ENCODE measurements at places on chromosomes 13 and 19. TPM values are rescaled to one million over a fixed set of nuclear protein-coding genes. Genes with fewer than 3 reads are reported as not detected.

DNA sequence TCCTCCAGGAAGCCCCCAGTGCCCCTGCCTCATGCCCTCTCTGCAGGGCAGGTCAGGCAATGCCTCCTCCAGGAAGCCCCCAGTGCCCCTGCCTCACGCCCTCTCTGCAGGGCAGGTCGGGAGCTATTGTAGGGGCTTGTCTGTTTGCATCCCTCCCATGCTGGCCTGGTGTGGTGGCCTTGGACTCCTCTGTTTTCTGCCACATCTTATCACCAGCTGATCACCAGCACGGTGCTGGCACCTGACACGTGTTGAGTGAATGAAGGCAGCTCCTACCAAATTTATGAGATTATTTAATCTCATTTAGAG is 51.5 kb upstream of the C13orf46 start:
- DNase-seq = no peak

DNA sequence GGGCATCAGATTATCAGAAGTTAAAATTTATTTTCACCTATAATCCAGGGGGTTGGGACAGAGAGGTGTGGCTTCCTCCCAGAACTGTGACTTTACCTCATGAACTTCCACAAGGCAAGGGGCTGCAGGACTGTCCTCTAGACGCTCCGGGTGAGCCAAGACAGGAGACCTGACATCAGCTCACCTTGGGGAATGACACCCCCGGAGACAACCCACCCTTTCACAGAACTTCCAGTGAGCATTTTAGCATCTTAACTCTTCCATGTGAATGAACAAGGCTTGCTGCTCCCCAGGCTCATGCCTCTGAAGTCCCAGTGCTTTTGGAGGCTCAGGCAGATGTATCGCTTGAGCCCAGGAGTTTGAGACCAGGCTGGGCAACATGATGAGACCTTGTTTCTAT is 29.4 kb upstream of the TFDP1 start:
- DNase-seq = no peak

The RASGRP4 gene
- 5.7 TPM for total RNA-seq

The ICAM5 gene
- 1.1 TPM for total RNA-seq

DNA sequence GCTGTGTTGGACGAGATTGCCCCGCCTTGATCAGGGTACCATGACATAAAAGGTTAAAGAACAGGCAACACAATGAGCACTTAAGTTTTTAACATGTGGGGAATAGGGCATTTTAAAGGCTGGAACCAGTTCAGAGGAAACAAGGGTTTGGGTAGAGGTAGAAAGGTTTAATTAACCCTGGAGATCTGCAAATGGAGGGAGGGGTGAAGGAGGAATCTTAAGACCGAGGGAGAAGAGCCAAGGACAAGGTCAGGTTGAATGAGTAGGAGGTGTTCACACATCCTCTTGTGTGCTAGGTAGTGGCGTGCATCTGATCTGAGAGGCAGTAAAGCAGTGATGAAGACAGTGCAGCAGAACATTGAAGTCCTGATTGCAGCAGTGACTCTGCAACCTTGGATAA is 28.5 kb downstream of the SKA3 start:
- no peak for DNase-seq

- DNase-seq = no peak
Measured at GRCh38 chr19:52520013-52520412, 7.5 kb upstream of the ZNF808 start.

The TMC4 gene
- total RNA-seq = 8.2 TPM

The TMIGD2 gene
- 33.8 TPM for total RNA-seq

- DNase-seq = no peak
Measured at GRCh38 chr13:103540382-103540765, 474.2 kb upstream of the SLC10A2 start.

The TNNT1 gene
- total RNA-seq = not detected

DNA sequence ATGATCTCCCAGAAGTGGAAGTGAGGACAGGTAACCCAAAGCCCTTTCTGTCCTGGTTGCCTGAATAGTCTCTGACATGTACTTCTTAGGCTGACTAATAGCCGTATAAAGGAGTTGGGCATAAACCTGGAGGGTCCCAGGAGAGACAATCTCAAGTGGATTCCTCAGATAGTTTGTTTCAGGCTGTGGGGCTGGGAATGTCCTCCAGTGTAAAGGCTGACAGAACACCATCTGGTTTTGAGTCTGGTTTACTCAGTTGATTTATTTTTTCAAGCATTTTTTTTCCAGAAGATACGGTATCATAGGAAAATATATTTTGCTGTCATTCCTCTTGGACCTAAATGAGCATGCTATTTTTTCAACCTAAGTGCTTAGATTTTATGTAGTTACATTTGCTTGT is 15.2 kb downstream of the HTR2A start:
- no peak for DNase-seq

- no peak for DNase-seq
Measured at GRCh38 chr13:20002787-20003186, 44.3 kb downstream of the ZMYM2 start.

DNA sequence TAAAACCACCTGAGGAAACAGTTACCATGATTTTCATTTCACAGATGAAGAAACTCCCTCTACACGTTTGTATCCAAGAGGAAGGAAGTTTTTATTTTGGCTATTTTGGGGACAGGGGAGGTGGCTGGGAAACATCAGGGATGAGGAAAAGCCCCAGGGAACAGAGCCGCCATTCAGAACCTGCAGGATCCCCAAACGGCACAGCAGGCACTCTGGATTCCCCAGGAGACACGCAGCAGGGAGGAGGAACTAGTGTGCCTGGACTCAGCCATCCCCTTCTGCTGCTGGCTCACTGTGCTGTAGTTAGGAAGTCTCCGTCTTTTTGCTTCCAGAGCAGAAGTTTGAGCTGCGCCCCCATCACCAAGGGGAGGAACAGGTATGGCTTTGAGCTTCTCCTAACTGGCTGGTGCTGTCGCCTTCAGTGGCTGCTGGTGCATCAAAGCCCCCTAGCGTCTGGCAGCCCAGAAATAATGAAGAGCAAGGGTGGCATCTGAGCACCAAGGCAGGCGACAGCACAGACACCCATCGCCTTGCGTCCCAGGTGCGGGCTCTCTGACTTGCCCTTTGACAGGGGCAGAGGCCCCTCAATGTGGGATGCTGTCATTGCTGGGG is 4.2 kb downstream of the NAPA start:
- DNase-seq = no peak

The EFNB2 gene
- 0.16 TPM for total RNA-seq

DNA sequence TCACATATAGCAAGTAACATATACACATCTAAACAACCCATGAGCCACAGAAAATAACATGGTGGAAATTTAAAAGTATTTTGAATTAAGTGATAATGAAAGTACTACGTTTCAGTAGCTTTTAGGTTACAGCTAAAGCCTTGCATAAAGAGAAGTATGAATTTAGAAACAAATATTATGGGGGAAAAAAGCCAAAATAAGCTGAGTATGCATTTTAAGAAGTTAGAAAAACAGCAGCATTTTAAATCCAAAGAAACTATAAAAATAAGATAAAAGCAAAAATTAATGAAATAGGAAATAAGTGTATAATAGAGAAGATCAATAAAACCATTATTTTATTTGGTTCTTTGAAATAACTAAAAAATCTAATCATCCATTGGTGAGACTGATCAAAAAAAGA is 89.8 kb upstream of the ARHGEF7 start:
- no peak for DNase-seq

- DNase-seq = no peak
Measured at GRCh38 chr13:90448466-90449037, 898.9 kb upstream of the MIR17HG start.

- no peak for DNase-seq
Measured at GRCh38 chr13:76474966-76475365, 411.2 kb downstream of the KCTD12 start.

The KIR2DL4 gene
- total RNA-seq = 7.1 TPM

- DNase-seq = no peak
Measured at GRCh38 chr13:50794226-50794625, 49.3 kb downstream of the DLEU7 start.

DNA sequence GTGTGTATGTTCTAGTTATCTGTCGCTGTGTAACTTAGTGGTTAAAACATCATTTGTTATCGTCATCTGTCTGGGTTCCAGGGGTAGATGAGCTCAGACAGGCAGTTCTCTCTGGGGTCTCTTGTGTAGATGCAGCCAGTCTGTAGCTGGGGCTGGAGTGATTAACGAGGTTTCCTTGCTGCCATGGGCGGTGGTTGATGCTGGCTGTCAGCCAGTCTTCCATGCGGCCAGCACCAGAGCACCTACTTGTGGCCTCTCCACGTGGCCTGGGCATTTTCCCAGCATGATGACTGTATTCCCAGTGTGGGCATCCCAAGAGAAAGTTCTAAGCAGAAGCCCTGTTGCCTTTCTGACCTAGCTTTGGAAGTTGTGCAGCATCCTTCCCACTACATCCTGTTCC is 10.7 kb downstream of the ERCC5 start:
- DNase-seq = no peak

The ARHGEF1 gene
- 1,409 TPM for total RNA-seq

GRCh38 chr13:44451126-44451525 is 77.5 kb downstream of the SERP2 start:
- DNase-seq = no peak

DNA sequence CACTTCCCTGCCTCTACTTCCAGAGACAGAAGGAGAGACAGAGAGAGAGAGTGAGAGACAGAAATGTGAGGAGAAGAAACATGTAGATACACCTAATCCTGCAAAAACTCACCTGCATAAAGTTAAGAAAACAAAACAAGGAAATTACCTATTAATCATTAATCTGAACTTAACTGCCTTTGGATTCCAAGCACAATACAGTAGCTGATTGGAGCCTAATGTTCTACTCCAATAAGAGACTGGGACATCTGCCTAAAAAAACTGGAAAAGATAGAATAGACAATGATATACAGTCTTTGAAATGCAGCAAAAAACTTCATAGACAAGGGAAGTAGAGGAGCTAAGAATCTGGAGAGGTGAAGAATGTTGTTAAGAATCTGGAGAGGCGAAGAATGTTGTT is 910.2 kb upstream of the SLC10A2 start:
- no peak for DNase-seq

Measured in natural killer cell (primary cell).